ENCODE measurements at places on chromosomes 11 and 22.
A peak's percentile ranks its signal among the peaks of the same experiment; 100 is the strongest.

DNA sequence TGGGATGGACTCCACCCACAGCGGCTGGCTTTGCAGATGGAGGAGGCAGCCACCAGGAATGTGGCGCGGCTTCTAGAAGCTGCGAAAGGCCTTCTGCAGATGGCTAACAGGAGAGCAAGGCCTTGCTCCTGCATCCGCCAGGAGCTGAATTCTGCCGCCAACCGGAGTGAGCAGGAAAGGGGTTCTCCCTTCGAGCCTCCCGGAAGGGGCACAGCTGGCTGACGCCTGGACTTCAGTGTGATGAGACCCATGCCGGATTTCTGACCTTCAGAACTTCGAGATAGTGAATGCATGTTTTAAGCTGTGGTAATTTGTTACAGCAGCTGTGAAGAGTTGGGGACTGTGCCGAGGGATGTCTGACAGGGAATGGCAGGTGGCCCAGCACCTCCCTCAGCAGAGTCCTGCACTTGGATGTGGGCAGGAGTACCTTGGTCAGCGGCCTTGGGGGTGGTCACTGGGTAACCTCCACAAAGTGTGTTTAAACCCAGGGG is 7.7 kb downstream of the TBC1D22A start:
- DNase-seq: peak; percentile 37

- no peak for DNase-seq
Observed at GRCh38 chr11:33689501-33689900, 11.1 kb downstream of the C11orf91 start.

GRCh38 chr11:36577859-36578258 is 10.1 kb downstream of the RAG1 start:
- DNase-seq: no peak

DNA sequence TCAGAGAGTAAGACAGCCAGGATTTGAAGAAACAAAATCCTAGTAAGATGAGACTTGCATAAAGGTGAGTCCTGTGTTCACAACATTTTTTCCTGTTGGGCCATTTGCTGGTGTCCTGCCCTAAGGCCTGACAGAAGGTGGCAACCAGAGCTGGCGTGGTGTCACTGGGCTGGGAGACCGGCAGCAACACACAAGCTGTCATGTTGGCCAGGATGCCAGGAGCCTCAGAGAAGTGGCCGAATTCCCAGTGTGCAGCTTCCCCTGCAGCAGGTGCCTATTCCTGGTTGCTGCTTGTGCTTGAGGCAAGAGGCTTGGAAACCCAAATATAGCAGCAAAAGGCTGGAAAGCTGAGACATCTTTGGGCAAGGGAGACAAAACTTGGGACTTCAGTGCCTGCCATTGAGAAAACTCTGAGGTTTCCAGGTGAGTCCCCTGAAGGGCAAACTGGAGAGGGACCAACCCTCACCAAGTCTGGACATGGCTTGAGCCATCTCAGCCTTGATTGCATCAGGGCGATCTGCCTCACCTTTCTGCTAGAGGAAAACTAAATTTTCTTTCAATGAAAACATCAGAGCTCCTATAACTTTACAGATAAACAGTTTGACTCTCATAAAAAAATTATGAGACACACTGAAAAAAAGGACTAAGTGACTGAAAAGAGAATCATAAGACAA is 25.9 kb downstream of the ALG12 start:
- no peak for DNase-seq

GRCh38 chr22:26671317-26672059 is 14.1 kb downstream of the MIAT start:
- peak; percentile 81 for DNase-seq

DNA sequence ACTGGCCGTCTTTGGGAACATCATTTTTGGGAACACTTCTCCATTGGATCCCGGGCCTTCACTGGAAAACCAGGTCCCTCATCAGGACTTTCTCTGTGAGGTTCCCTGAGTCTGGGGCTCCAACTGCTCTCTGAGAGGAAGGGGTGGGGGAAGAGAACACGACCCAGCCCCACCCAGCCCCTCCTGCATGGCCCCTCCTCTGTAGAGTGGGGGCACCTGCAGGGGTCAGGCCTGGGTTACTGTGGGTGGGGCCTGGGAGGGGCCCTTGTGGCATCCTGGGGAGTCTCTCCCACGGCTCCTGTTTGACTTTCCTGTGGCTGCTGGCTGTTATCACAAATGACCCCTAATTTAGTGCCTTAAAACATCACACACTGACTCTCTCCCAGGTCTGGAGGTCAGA is 36.3 kb downstream of the IGLL5 start:
- DNase-seq: no peak

DNA sequence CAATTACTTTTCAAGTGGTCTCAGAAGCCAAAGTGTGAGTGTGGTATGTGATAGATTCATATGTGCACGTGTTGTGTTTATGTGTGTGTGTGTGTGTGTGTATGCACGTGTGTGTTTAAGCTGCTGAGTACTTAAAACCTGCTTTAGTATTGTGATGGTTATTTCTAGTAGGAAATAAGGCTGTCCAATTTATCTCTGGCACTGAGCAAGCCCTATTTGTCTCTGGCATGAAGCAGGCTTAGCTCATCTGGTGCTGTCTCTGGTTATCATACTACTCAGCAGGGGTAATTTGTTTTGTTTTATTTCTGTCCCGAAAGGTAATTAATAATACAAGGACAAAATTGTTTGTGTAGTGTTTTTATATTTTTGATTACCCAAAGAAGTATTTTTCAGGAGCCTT is 333.7 kb downstream of the FAT3 start:
- no peak for DNase-seq

- no peak for DNase-seq
Observed at GRCh38 chr11:92329646-92330045, 105.0 kb downstream of the FAT3 start.

GRCh38 chr11:128346804-128347203 is 240.6 kb downstream of the ETS1 start:
- DNase-seq: no peak

DNA sequence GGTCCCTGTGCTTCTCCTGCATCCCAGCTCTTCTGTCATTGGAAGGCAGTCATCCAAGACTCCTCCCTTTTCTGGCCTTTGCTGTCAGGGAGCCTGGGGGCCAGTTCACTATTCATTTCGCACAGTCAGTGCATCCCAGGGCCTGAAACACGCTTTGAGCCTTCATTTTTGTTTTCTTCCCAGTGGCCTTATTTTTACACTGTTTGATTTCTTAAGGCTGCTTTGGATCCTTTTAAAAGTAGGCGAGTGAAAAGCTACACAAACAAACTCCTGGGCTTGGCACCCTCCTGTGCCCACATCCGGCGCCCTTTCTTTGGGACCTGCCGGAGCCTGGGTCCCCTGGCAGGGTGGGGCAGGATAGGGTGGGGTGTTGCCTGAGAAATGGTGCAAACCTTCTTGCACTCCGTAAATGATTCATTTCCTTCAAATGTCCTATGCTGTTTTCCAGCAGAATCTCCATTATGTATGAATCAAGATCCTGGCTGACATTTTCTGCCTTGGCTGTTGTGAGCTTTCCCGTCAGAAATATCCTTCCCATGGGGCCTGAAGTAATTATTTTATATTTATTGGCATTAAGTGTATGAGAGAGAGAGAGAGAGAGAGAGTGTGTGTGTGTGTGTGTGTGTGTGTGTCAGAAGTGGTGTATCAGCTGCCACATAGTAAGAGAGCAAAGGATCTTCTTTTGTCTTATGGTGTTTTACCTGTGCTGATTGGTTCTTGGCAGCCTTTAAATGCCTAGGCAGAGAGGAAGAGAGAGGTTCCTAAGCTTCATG is 45.6 kb downstream of the BCR start:
- no peak for DNase-seq

- DNase-seq: no peak
Observed at GRCh38 chr11:69076129-69076791, 27.5 kb downstream of the TPCN2 start.

- DNase-seq: no peak
Observed at GRCh38 chr11:46293641-46294103, 16.2 kb downstream of the CREB3L1 start.

- DNase-seq: no peak
Observed at GRCh38 chr22:19891317-19892256, 36.9 kb upstream of the GNB1L start.

GRCh38 chr22:33049119-33049729 is 9.0 kb downstream of the SYN3 start:
- DNase-seq: peak; percentile 83

DNA sequence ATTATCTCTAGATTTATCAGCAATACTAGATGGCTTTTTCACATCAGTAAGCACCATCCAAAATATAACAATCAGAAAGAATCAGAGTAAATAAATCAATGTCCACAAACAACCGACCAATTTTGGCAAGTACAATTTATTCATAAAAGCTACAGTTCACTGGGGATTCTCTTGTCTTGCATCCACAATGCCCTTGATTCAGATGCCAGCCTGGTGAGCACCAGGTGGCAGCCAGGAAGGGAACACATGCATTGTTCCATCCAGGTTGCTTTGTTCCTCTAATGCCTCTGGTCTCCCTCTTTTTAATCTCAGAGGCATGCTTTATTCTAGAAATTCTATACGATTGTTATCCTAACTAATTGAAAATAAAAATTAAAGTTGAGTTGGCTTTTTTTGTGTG is 242.1 kb upstream of the KIRREL3 start:
- no peak for DNase-seq

DNA sequence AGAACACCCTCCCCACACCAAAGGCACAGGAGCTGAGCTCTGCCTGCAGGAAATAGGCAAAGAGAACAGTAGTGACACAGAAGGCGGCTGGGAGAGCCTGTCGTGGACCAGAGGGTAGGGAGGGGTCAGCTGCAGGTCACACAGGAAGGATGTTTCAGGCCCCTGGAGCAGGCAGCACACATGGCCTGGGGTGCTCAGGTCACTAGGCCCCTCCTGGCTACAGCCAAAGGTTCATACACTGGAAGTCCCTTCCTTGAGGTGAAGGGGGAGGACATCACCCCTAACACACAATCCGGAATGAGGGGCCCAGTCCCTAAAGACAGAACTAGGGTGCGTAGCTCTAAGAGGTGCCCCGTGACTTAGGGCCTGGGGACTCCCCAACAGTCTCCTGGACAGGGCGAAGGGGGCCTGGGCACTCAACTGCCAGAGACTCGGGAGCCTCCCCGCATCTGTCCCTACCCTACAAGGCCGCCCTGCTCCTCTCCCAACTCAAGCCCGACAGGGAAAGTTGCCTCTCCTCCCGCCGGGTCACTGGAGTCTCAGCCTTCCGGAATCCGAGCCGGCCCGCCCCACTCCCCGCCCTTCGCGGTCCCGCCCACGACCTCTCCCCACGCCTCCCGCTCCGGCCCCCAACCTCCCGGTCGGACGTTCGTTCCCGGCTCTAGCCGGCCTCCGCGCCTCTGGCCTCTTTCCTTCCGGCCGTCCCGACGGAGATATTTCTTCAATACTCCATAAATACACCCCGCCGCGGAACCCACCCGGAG is at the start of gene CYB5R2:
CYB5R2 (minus strand) TSS at position 541 of the 764 bp plus-strand sequence. CDS start 675 bp downstream, outside the sequence.
- DNase-seq: no peak

DNA sequence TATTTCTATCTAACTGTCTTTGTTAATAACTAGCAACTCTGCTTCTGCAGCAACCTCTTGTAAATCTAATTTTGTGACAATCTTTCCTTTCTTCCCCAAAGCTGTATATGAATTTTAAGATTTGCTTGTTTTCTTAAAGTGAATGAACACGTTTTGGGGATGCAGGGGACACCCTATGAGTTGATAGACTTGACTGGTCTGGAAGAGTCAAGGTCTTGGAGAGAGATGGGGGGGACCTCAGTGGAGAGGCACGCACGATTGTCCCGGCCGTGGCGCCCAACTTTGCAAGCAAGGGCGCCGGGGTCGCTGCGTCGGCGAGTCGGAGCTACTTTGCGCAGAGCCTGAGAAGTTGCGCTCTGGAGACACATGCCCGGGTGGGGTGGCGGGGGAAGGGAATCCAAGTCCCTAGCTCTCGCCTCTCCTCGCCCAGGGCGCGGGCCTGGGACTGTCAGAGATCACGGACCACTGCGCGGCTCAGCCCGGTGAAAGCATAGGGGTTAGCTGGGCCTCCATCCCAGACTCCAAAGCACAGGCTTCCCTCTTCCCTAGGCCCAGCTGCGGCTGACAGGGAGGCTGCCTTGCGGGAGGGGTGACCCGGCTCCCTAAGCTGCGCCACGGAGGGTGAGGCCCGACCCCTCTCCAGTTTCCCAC is 854 bp downstream of the ABCC8 start:
- DNase-seq: no peak

- DNase-seq: no peak
Observed at GRCh38 chr11:88709567-88709966, 356.2 kb downstream of the GRM5 start.

GRCh38 chr11:67680696-67681470 is 6.5 kb upstream of the ALDH3B2 start:
- peak; percentile 45 for DNase-seq

GRCh38 chr11:65454311-65454695 is 31.7 kb downstream of the NEAT1 start:
- peak; percentile 56 for DNase-seq

- no peak for DNase-seq
Observed at GRCh38 chr11:115845872-115846271, 341.7 kb upstream of the CADM1 start.

- no peak for DNase-seq
Observed at GRCh38 chr11:58685973-58686722, 45.6 kb downstream of the GLYAT start.

DNA sequence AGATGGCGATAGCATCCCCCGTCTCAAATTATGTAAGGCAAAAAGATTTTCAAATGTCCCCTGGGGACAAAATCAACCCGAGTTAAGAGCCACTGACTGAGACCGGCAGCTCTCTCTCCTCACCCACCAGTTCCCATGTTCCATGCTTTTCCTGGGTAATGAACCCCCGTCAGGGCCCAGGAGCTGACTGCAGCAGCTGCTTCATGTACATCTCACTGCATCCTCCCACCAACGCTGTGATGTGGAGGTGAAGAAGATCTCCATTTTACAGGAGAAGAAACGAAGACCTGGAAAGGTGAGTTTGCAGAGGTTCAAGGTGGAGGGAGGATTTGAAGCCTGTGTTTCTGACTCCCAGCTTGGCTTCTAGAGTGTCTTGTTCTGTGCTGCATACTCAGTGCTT is 481.1 kb downstream of the MIAT start:
- no peak for DNase-seq

GRCh38 chr11:130171534-130171933 is 12.0 kb downstream of the ST14 start:
- DNase-seq: no peak

GRCh38 chr11:121615501-121615900 is 162.7 kb upstream of the SORL1-AS1 start:
- no peak for DNase-seq

DNA sequence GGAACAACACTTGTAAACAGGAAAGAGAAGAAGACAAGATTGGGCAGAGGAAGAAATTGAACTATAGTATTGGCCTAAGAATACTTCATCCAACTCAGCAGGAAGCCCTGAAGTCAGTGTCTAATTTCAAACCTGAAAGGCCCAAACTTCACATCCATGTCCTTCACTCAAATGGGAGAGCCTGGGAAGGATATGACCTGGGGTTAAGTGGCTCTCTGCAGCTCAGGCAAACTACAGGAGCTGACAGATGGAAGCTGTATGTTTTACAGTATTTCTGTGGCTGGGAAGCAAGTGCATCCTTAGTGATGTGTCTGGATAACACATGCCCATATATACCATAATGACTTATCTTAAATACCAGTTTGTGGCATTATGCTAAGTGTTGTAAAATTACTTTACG is 196.2 kb downstream of the SOX6 start:
- no peak for DNase-seq
